ENCODE measurements at places on chromosomes 1 and 21.
A peak's percentile ranks its signal among the peaks of the same experiment; 100 is the strongest.

DNA sequence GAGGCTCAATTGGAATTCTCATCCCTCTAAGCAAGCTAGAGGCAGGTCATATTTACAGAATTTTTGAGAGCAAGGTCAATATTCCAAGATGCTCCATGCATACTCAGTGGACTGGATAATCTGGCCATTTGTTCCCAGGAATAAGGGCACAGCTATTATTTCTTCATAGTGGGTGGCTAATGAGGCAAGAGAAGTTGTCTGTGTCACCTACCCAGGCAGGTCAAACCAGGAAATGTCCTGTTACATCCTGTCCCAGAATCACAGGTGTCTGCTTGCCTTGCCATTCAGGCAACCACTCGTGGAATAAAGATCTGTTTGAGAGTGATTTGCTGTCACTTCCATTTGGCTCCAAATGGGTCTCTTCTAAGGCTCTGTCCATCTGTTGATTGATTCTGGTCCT lies 85.2 kb upstream of the ZP4 start:
- no peak for DNase-seq

GRCh38 chr21:25092441-25093011 lies 514.8 kb downstream of the MRPL39 start:
- DNase-seq = no peak

GRCh38 chr1:27099135-27099586 lies 55.8 kb downstream of the SLC9A1 start:
- peak; percentile 74 for DNase-seq

- DNase-seq = no peak
These were observed 127.5 kb upstream of the SAMSN1 start for GRCh38 chr21:14673649-14674048.

- DNase-seq = peak; percentile 93
These were observed at the start of gene CNN3 for GRCh38 chr1:94926915-94927404. CNN3 (minus strand) TSS chr1:94927110; CDS start chr1:94926894, 216 bp downstream.

- no peak for DNase-seq
These were observed 620.9 kb downstream of the PLPP3 start for GRCh38 chr1:55958498-55958897.

DNA sequence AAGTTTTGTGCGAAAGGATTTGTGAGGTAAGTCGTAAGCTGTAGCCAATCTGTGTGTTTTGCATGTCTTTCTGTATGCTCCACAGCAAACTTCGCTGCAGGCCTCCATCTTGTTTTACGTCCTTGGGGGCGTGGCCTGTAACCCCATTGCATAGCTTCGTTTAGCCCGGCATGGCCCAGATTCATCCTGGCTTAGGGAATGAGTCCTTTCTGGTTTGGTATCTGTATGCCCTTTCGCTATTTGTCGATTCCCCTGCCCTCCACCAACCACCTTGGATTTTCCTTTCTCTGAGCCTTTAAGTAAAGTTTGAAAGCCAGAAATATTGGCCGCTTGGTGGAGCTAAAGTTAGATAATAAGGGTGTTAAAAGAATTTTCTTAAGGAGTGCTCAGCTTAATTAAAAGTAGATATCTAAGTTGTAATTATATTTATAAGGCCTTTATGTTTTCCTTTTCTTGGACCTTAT lies 1.1 kb downstream of the THEM4 start:
- peak; percentile 7 for DNase-seq

DNA sequence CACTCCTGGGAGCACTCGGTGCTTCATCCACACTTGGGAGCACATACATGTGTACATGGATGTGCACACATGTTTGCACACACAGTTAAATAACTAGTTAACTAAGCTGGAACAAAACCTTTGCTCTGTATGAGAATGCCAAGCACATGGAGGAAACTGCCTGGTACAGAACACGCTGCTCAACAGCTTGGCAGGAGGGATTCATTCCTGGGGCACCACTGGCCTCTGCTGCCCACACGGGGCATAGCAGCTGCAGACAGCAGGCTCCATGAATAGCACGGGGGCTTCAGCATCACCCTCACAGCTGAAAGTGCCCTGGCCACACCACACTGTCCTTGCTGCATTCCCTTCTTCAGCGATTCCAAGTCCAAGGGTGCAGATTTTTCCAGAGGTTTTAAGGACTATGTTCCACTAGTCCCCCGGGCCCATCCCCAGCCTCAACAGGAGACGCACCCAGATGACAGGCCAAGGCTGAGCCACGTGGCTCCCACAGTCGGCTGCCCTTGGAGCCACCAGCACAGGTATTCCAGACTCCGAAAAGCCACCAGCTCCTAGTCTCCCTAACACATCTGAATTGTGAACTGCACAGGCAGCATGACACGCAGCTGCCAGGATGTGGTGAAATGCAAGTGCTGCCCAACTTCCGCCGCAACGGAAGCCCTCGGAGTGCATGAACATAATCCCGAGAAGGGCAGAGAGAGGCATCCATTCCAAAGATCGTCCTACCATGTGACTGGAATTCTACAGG lies 16.9 kb downstream of the NPHP4 start:
- DNase-seq = peak; percentile 52

GRCh38 chr1:173050865-173051264 lies at the start of gene TNFSF18:
TNFSF18 (minus strand) TSS chr1:173050941; CDS start chr1:173050896, 45 bp downstream.
- DNase-seq = peak; percentile 39

DNA sequence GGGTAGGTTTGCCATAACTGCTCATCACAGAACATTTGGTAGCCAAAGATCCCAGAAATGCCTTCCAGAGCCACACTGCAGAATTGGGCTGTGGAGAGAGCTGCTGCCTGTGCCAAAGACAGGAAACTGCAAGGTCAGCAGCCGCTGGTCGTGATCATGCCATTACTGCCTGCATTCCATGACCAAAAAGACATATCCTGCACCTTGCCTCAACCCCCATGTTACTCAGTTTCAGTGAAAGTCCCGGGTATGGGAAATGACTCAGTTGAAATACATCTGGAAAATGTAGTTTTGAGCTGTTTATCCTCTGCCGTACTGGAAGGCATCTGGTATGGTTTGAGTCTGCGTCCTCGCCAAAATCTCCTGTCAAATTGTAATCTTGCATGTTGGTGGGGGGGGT lies 161.7 kb downstream of the FCRL5 start:
- DNase-seq = peak; percentile 92

GRCh38 chr1:227987181-227987580 lies 19.6 kb upstream of the WNT3A start:
- no peak for DNase-seq

- peak; percentile 95 for DNase-seq
These were observed 264.6 kb downstream of the HHIPL2 start for GRCh38 chr1:222283147-222283768.

DNA sequence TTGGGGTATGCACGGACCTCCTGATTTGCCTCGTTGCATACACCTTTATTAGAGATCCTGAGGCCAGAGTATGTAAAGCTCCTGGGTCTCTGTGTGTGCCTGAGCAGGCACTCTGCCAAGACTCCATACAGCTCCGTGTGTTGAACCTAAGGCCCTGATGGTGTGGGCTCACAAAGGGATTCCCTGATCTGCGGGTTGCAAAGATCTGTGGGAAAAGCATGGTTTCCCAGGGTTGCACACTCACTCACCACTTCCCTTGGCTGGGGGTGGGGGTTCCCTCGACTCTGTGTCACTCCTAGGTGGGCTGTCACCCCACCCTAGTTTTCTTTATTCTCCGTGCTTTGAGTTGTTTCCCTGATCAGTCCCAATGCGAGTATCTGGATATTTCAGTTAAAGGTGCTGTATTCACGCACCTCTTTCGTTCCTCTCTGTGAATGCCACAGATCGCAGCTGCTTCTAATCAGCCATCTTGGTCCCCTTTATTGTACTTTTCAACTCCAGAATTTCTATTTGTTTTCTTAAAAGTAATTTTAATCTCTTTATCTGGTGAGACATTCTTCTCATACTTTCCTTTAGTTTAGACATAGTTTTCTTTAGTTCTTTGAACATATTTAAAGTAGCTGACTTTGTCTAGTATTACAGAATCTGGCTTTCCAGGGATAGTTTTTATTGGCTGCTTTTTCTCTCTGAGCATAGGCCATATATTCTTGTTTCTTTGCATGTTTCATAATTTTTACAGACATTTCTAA lies 39.0 kb upstream of the F3 start:
- DNase-seq = peak; percentile 39

DNA sequence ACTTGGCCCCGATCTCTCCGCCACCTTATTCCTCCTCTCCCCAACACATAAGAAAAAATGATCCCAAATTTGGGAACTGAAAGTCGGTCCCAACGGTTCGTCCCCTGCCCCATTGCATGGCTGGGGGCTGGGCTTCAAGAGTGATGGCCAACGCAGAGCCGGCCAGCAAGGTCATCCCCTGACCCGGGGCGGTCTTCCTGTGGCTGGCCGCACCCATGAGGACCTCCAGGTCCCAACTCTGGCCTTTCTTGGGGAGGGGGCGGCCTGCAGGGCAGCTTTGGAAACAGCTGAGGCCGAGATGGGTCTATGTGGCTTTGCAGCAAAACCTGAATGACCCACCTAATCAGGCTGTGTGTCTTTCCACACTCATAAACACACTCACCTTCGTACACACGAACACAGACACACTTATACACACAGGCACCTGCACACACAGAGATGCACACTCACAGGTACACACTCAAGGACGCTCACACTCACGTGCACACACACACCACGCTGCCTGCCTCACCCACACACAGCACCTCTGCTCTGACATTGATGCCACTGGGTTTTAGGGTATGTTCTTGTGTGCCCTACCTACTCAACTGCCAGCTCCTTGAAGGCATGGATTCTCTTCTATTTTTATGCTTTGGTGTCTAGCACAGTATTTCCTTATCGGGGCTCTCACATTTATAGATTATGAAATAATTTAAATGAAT lies 562 bp downstream of the DYNLT5 start:
- DNase-seq = no peak

DNA sequence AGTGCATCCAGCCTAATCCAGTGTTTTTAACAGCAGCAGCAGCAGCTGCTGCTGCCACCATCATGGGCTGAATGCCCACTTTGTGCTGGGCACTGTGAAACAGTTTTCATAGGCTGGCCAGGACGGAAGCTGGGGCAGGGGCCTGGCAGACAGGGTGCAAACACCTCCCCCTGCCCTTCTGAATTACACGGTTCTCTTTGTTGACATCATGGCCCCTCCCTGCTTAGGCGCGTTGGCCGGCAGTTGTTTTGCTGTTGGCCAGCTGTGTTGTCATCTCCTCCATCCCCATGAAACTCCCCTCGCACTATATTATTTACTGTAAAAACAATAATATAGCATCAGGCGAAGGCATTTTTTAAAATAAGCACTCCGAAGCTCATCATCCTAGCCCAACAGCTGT lies 33.1 kb downstream of the PTPRU start:
- DNase-seq = no peak

DNA sequence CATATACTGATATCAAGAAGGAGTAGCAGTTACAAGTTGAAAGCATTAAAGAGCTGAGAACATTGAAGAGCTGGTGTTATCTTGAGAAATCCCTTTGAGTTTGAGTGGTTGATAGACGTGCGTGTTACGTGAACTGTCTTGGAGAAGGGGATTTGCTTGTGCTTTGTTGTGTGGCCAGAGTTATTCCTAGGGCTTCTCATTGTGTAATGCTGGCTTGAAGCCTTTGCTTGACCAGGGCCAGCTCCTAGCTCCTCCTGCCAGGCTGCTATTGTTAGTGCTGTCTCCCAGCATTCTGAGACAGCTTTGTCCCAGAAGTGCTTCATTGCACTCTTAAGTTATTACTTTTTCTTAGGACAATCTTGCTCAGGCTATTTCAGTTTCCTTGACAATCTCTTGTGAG lies 116.2 kb upstream of the KCNK2 start:
- DNase-seq = peak; percentile 15

DNA sequence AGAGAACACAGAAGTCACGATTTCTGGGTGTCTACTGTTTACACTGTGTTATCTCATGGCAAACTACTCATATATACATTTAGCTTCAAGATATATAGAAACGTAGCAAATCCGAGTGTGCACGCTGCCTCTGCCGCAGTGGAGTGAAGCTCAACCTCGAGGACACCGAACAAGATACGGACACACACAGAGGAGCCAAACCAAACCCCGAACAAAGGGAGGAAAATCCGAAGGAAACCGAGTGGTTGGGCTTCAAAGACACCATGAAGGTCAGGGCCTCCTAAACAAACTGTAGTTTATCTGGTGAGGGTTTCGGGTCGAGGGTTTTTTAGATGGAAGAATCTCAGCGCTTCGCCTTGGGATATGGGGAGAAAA lies 34.5 kb downstream of the SLC45A1 start:
- DNase-seq = no peak

GRCh38 chr21:43352568-43353281 lies 74.2 kb downstream of the SIK1 start:
- DNase-seq = peak; percentile 43

GRCh38 chr21:33562389-33562788 lies 19.6 kb downstream of the SON start:
- no peak for DNase-seq

GRCh38 chr1:226602186-226603021 lies 53.8 kb downstream of the STUM start:
- DNase-seq = peak; percentile 71

- no peak for DNase-seq
These were observed 28.6 kb upstream of the CITED4 start for GRCh38 chr1:40890771-40891170.

DNA sequence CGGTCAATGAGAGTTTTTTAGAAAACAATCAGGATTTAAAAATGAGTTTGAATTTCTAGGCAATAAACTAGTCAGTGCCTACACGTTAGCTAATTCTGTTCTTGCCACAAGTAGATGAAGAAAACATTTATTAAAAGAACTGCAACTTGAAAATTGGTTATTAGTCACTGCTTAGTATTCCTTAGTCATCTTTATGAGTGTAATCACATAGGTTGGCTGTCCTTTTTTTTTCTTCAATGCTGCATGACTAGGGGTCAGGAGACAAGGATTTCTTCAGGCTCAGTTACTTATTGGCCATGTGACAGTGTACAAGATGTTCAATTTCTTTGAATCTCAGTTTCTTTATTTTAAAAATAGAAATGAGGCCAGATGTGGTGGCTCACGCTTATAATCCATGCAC lies 17.1 kb downstream of the SOAT1 start:
- peak; percentile 83 for DNase-seq

- peak; percentile 66 for DNase-seq
These were observed 134.0 kb upstream of the BARHL2 start for GRCh38 chr1:90850898-90851710.

DNA sequence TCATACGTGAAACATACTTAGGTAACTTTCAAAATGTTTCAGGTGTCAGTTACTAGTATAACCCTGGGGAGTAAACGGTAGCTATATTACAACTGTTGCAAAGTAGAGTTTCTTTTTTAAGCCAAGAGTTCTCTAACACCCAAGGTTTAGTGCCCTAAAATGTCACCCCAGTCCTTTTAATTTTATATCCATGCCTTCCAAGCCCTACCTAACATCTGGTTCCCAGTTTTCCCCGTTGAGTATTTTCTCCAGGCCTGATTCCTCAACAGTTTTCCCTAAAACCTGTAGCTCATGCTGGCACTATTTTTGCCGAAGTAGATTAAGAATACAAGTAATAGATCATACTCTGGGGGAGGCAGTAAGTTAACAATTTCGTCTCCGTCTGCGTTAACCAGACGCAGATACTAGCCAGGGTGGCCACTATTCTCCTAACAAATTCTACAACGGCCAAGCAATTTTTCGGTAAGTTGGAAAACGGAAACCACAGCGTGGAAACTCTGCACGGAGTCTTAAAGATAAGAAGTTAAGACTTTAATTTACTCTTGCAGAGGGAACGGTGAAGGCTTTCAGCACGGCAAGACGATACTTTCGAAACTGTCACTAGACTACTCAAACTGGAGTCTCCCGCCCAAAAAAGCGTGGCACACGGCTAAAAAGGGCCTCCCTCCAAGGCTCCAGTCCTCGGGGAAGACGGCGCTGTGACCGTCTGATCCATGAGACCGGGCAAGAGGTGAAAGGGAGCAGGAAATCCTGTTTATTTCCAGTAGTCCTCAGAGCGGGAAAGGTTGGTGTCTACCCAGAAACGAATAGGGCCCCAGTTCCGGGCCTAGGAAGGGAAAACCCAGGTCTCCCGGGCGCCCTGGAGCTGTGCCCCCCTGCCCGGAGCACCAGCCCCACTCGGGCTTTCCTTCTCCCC lies 945 bp downstream of the SRSF4 start:
- DNase-seq = no peak

All from fibroblast of skin of right quadriceps (primary cell).